Globus pallidus (tissue), 1 donor: ENCODE measurements at places on chromosomes 4 and X.

GRCh38 chrX:53831662-53832635 is 145.4 kb upstream of the HUWE1 start:
- no peak for DNase-seq

DNA sequence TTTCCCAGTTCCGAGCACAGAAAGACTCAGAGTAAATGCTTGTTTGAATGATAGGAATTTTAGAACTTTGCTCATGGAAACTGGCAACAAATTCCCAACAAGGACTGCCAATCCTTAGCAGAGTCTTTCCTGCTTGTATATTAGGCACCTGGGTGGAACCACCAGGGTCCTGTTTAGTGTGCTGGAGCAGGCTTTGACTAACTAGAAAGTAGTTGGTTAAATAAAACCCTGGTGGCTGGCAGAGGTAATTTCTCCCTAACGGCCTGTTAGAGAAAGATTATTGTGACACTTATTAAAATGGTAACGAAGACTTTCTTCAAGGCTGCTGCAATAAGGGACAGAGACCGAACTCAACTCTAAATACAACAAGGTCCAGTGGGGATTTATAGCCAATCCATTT is 103.6 kb upstream of the TEX13D start:
- DNase-seq: no peak

- DNase-seq: no peak
Observed at GRCh38 chrX:13518126-13518525, 51.3 kb upstream of the EGFL6 start.

DNA sequence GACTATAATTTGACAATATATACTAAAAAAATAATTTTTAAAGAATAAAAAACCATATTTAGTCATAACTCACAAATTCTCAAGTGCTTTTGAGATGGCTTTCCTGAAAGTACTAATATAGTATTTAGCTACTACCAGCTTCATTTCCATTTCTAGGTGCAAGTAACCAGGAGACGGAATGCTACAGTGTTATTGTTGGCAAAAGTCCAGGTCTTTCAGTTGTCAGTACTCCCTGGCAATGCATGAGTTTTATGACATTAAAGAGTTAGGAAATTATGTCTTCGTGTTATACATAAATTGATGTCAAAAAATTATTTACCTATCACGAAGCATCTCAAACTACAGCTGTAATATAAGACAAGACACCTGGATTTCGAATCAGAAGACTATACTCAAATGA is 45.0 kb downstream of the TMEM47 start:
- no peak for DNase-seq

GRCh38 chrX:143363419-143363818 is 153.9 kb downstream of the SPANXN3 start:
- DNase-seq: no peak

DNA sequence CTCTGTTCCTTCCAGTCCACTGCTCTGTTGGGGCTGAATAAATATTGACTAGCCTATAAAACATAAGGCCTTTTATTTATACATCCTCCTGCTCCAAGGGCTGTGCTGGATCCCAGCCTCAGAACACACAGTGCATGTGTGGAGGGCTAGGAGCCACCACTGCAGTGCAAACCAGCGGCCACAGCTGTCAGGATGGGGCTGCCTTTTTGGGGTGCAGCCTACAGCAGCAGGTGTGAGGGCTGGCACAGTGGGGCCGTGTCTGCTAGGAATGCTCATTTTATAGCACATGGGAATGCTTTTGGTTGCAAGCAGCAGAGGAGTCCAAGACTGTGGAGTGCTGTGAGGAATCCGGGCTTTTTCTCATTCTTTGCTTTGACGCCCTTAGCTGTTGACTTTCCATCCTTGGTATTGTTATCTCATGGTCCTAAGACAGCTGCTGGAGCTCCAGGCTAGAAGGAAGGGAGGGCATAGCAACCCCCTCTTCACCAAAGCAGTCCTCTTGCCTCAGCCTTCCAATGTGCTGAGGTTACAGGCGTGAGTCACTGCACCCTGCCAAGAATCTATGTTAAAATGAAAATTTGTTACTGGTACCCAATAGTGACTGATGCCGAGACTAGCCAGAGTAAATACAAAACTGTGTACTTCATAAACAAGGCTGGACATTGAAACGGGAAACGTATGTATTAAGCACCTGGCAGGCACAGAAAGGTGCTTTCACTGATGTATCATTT is 334.3 kb upstream of the GATB start:
- DNase-seq: no peak

GRCh38 chrX:103063191-103063845 is 653 bp downstream of the BEX1 start:
- DNase-seq: peak; percentile 20

DNA sequence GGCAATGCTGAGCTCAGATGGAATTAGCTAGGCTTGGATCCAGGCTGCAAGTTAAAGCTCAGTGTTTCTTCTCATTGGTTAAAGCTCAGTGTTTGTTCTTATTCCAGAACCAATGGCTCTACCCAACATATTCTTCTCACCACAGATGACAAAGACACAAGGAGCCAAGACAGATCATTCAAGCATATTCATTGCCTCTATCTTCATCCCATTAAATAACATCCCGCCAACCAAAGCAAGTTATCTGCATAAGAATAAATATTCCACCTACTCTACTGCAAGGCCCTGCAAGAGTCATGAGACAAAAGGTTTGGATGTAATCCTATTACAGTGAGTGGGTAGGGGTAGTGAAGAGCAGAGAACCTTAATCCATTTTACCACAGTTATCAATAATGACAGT is 766.5 kb downstream of the C4orf33 start:
- no peak for DNase-seq

- DNase-seq: no peak
Observed at GRCh38 chr4:120544838-120545237, 377.7 kb downstream of the PRDM5 start.

DNA sequence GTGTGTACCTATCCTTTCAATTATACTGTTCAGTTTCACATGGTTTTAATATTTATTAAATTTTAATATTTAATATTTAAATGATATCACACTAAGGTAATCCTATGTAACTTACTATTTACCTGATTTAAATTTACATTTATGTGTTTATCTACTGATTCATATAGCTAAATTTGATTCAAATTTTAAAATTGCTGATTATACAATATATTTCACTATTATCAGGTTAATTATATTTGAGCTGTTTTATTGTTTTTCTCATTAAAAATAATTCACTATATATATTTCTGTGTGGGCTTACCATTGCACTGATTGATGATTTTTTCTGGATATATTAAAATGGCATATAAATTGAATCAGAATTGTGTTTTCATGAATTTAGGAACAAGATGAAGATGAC is 1923.5 kb downstream of the STIM2 start:
- DNase-seq: no peak

- no peak for DNase-seq
Observed at GRCh38 chrX:3181846-3182245, 140.6 kb downstream of the ARSF start.

DNA sequence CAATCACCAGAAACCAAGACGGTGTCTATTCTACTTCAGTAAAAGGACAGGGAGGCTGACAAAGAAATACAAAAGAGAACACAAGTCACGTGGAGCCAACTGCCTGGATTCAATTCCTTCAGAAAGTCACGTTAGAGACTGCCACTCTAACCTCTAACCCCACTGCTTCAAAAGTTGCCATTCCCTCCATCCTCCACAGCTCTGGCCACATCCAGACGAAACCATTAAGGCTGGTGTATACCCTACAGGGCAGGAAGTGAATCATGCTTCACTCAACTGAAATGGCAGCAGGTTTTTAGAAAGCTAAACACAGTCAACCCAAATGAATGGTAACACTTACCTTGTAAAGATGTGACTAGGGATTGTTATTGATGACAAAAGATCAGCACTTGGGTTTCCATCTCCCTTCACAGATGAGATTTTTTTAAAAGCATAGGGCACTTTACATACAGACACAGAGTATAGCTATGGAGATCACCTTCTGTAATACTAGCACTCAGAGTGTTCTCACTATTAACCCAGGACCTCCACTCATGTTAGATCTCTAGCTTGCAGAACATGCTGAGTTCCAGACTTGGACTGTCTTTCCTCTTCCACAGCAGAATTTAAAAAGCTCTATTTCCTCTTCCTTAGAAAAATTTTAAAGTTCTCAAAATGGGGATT is 37.4 kb downstream of the MAML3 start:
- DNase-seq: no peak

DNA sequence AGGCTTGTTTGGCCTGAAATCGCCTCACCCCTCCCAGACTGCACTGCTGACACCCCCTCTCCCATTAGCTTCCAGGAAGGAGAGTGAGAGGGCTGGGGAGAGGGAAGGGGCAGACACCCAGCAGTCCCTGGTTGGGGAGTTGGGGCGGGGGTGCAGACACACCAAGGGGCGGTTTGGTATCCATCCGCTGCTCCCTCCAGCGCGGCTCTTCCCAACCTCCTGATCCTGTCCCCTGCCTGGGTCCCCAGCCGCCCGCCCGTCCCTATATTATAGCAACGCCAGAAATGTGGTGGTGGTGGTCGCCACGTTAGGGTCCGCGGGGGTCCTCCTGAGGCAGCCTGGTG is 24.9 kb downstream of the GPRASP3 start:
- no peak for DNase-seq

DNA sequence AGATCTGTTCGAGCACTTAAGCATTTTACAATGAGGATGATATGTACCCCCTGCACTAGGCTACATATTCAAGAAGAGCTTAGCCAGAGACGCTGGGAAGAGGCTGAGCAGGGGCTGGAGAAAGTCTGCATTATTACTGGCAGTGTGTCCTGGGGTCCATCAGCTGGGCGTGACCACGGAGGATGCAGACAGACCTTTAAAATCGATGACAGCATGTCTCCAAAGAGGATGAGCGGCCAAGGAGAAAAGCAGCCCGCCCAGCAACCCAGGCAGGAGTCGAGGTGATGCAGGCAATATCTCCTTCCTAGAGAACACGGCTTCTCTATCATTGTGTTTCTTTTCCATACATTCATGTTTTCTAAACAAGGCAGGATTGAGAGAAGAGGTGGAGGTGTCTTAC is 300.7 kb downstream of the USP46 start:
- DNase-seq: no peak

GRCh38 chr4:22072240-22072639 is 123.7 kb upstream of the KCNIP4 start:
- DNase-seq: no peak

- DNase-seq: no peak
Observed at GRCh38 chr4:89242216-89242615, 65.4 kb downstream of the GPRIN3 start.

DNA sequence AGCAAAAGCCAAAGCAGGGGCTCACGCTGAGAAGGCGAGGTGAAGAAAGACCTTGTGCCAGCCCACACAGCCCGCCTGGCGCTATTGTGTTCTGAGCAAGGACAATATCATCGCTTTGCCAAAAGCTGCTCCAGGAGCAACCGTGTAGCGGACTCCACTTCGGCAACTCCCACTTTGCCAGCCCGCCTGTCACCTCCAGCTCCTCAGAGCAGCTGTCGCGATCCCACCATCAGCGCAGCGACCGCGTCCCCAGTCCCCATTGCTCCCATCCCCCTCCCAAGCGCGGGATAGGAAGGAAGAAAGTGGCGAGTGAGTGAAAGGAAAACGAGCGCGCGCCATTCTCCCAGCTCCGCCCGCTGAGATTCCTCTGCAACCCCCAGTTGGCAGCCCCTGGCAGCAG is 759 bp downstream of the ZC4H2 start:
- peak; percentile 11 for DNase-seq

- peak; percentile 51 for DNase-seq
Observed at GRCh38 chr4:153465615-153466080, 512 bp upstream of the TMEM131L start.

DNA sequence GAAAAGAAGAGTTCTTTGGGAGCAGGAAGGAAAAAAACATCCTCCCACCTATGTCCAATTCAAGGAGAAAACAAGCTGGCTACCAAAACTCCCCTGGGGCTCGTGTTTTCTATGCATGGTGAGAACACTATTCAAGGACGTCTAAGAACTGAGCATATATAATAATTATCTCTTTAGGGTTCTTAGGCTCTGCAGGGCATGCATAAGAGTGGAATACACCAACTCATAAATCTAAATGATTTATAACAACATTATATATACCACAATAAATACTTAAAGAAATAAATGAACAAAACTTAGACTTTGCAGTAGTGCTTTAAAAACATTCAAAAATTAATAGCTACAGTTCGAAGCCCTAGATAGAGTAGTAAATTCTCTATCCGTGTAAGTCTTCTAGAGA is 19.5 kb upstream of the TMEM154 start:
- no peak for DNase-seq

DNA sequence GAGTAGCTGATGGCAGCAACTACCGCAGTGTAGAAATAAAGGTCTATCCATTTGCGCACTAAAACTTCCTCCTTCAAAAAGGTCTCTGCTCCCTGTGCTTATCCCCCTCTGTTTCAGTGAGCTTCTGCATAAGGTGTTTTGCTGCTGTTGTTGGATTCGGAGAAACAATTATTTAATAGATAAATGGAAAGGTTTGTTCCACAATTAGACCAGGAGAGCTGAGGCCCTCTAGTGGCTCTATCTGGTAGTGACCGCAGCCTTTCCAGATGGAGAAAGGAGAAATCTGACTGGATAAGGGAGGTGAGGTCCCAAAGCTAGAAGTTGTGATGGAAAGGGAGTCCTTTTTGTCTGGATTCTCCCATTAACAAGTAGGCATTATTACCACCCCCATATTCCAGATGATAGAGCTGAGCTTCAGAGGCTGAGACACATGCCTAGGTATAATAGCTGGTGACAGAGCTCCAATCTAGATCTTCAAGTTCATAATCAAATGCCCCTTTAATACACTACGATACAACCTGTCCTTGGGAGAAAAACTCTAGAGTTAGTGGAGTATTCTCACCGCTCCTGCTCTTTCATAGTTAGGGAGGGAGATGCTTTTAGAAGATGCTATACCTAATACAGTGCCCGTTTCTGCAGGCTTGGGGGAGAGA is 5.1 kb upstream of the GABRQ start:
- peak; percentile 10 for DNase-seq

GRCh38 chr4:136967069-136967468 is 565.2 kb downstream of the PCDH18 start:
- DNase-seq: no peak

DNA sequence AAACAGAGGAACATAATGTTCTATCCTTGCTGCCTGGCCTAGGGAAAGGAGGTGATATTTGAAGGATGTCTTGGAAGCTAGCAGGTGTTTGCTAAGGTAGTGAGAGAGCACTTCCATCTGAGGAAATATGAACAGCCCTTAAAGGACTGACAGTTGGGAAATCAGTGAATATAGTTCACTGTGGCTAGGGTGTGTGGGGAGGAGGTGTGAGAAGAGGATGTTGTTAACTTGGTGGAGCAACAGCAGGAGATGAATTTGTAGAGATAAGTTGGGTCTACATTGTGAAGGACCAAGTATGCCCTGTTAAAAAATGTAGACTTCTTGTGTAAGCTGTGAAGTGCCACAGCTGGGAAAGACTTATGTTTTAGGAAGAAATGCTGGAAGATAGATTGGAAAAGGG is 25.5 kb downstream of the TBC1D19 start:
- DNase-seq: no peak

- DNase-seq: no peak
Observed at GRCh38 chr4:6939761-6940743, 30.4 kb downstream of the TBC1D14 start.

DNA sequence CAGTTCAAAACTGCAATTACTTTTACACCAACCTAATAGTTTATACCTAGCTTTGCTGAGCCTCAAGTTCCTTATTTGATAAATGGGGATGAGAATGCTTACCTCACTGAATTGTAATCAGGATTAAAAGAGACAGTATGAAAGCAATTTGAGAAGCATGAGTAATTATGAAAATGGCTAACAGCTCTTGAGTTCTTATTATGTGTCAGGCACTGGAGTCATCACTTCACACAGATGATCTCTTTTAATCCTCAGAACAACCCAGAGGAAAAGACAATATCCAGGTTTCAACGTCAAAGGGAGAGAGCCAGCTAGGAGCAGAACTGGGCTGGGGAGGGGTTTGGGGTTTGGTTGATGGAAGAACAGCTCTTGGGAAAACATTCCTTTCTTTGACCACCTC is 221.0 kb upstream of the NWD2 start:
- no peak for DNase-seq
